HuH-7.5 (cell line): ENCODE measurements at places on chromosomes 16 and 17.

DNA sequence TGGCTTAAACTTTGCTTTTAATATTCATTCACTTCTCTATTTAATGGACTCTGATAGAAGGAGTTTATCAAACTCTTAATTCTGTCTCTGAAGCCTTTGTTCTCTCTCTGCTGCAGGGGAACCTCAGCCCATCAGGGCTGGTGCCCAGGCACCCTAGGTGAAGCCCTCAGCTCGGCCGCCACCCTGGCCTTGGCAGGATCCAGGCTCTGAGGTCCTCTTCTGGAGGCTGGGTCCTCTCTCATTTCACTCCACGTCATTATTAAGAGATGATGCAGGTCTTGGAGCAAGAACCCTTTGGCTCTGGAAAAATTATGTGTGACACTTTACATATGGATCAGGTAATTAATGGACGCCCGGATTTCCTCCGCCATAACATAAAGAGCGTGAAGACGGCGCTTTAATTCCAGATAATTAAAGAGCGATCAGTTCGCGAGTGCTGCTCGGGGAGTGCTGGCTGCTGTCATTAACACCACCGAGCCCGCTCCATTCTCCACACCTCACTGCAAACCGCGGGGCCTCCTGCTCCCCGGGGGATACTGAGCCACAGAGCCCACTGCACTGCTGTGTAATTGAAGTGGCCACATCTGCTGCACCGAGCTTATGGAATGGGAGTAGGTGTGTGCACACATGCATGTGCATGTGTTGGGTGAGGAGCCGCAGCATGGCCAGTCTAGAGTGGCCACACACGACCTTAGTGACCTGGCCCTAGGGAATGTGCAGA lies 259.4 kb upstream of the TNRC6C start:
- DNase-seq = no peak

DNA sequence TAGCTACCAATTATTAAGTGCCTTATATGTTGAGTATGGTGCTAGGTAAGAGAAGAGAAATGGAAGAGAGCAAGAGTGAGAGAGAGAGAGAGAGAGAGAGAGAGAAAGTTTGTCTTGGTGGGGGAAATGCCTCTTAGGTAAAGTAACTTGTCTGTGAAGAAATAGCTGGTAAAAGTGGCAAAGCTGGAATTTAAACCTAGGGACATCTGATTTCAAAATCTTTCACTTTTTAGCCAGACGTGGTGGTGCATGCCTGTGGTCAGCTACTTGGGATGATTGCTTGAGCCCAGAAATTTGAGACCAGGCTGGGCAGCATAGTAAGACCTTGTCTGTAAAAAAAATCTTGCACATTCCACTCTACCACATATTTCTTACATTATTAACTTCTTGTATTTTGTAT lies 23.0 kb upstream of the CDR2 start:
- no peak for DNase-seq

GRCh38 chr16:10312784-10313724 lies 72.8 kb upstream of the ATF7IP2 start:
- no peak for DNase-seq

- no peak for DNase-seq
Observed at GRCh38 chr17:78252111-78252634, 20.7 kb downstream of the TMEM235 start.

DNA sequence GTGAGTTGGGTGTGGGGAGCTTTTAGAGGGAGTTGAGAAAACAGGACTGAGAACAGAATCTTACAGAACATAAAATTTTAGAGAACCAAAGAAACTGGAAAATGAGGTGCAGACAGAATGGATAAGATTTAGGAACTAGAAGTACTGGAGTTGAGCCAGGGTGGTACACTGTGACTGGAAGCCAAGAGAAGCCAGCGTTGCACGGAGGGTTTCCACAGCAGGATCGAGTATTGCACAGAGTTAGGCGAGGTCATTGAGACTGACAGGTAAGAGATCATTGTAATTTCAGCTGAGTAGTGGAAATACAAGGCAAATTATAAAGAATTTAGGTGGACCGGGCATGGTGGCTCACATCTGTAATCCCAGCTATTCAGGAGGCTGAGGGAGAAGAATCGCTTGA lies 6.6 kb downstream of the GSDMA start:
- DNase-seq = no peak
